ENCODE measurements at places on chromosomes 3 and 15.

DNA sequence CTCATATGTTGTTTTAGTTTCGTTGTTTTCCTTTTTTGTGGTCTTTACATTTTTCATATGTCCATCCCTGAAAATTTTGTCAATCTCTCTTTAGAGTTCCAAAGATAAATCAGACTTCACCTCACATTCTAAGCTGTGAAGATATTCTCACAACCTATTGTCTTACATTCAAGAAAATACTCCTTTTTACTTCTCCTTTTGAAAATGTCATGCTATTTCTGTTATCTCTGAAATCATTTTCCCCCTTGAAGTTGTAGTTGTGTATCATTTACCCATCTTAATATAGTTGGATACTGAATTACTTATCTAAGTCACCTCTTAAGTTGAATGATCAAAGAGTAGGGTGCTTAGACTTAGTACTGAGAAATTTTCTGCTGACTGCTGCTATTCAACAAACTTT, 74.3 kb downstream of the DCUN1D1 start:
- DNase-seq = no peak

DNA sequence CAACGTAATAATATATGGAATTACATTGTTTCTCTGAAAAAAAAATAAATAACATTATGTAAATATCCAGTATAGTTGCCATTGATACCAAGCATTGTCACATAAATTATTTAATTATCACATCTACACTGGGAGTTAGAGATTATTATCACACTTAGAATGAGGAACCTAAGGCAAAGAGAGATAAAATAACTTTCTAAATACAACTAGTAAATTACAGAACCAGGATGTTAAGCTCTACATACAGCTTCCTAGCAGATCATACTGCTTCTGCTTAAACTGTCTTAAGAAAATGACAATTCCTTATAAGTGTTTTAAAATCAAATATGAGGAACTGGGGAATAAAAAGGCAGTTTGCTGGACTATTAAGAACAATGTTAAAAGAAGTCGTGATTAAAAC, 104.5 kb downstream of the NSUN3 start:
- DNase-seq = no peak

DNA sequence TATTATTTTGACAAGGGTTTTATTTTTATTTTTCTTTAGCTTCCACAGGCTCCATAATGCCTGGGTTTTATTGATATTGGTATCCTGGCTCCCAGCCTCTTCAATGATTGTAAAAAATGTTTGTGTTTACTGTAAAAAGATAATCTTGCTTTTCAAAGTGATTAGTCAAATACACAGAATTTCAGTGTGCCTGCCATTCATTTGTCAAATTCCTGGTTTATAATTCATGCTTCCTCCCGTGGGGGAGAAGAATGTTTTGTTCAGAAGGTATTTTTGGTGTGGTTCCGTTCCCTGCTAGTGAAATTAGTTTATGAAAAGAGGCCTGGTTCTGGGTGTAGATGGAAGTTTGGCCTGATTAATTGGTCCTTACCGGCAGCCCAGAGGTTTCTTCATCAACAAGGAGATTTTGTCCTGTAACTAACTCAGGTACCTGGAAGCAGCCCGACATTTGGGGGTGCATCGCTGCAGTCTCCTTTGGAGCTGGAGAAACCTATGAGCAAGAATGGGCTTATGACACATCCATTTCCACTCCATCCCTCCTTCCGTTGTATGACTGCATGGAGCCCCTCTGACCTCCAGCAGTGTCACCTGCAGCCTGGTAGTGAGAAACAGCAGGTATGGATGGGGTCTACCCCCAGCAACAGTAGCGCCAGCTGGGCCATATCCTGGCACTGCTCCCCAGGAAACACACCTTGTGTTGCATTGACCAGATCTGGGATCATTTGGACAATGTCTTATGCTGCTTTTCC, 101.5 kb downstream of the PGPEP1L start:
- DNase-seq = no peak

DNA sequence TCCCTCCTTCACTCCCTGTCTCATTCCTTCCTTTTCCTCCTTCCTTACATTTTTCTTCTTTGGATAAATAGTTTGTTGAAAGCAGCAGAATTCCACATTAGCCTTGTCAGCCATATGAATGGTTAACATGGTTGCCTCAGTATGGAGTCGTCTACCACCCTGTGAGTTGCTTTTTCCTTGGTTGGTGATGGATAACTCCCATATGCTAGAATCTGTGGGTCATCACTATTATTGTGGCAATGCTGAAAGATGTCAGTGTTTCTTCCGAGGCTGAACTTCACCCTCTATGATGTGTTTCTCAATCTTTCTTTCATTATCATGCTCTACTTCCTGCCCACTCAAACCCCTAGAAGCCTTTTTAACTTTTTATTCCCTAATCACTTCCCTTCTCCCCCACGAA, 481.8 kb upstream of the KCNMB2 start:
- DNase-seq = no peak

DNA sequence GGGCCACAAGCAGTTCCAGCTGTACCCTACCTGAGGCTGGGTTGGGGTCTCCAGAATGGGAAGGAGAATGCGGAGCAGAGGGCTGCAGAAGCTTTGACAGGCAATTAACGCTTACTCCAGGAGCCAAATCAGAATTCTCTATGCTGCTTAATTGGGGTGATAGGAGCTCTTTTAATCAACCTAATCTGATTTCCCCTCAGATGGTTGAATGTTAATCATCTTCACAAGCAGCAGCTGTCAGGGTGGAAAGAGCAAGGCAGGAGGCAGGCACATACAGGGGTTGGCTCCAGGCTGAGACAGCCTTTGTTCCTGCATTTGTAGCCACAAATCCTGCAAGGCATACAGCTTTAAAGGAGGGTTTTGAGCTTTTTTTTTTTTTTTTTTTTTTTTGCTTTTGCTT, 2.6 kb downstream of the CILP start:
- DNase-seq = no peak

DNA sequence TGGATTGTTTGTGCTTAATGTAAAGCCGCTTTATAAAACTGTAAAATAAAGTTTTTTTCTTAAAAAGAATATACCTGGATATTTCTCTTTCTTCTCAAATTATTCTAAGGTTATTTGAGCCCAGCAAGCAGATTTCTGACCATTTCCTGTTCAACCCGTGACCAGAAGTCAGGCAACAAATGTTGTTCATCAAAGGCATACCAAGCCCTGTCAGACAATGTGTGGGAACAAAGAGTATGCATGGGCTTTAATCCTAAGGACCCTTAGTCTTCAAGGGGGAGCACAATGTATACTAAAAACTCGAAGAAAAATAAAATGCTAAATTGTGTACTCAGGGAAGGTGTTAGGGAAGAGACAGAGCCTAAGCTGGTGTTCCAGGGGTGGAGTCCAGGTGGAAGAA, 26.6 kb upstream of the PAQR5 start:
- no peak for DNase-seq

GRCh38 chr3:141367038-141367730, 1.1 kb upstream of the ZBTB38 start:
- DNase-seq = no peak

DNA sequence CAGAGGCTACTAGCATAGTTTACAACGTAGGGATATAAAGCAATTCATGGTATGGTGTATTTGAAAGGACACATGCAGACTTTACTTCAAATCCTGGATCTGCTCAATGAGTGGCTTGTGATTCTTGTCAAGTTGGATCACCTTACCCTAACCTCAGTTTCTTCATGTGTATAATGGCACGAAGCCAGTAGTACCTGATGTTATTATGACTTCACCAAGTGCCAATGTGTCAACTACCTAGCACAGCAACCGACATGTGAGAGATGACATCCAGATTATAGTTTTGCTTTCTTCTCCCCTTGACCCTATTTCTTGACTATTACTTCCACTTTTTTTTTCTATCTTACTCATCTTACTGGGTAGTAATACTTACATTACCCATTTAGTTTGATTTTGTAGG, 304.5 kb downstream of the RBMS3 start:
- no peak for DNase-seq

- DNase-seq = no peak
These were observed 478.3 kb upstream of the PPP2R3A start for GRCh38 chr3:135487261-135487660.

GRCh38 chr3:1348547-1348946, 255.7 kb downstream of the CNTN6 start:
- DNase-seq = no peak

GRCh38 chr15:87901926-87902690, 354.4 kb downstream of the NTRK3 start:
- DNase-seq = no peak

GRCh38 chr15:99906793-99907192, 173.6 kb upstream of the LYSMD4 start:
- no peak for DNase-seq

DNA sequence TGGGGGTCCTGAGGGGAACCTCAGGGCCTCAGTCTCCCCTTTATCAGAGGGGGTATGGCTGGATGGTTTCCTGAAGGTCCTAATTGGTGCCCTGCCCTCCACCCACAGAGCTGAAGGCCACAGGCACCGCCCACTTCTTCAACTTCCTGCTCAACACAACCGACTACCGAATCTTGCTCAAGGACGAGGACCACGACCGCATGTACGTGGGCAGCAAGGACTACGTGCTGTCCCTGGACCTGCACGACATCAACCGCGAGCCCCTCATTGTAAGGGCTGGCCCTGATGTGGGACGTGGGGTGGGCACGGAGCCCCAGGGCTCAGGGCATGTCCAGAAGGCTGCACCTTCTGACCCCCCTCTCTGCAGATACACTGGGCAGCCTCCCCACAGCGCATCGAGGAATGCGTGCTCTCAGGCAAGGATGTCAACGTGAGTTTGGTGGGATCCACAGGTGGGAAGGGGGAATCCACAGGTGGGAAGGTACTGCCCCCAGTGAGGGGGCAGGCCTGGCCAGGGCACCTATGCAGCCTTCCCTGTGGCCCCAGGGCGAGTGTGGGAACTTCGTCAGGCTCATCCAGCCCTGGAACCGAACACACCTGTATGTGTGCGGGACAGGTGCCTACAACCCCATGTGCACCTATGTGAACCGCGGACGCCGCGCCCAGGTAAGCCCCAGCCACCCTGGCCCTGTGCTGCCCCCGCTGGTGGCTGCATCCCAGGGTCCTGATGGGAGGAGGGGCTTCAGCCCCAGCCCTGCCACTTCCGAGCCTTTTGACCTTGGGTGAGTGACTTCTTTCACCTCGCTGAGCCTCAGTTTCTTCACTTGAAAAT, 17.5 kb upstream of the GNAT1 start:
- no peak for DNase-seq

DNA sequence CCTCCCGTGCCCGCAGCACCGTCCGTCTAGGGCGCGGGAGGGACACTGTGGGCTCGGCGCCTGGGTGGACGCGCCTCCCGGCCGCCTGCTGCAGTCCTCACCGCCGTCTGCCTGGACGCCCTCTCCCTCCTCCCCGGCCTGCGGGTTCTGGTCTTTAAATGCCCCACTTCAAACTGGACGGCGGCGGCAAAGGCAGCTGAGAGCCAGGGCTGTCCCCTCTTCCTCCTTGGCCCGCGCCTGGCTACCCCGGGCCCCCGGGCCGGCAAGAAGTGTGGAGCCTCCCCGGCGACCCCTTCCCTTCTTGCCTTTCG, 426 bp downstream of the CBLB start:
- DNase-seq = peak; percentile 14

DNA sequence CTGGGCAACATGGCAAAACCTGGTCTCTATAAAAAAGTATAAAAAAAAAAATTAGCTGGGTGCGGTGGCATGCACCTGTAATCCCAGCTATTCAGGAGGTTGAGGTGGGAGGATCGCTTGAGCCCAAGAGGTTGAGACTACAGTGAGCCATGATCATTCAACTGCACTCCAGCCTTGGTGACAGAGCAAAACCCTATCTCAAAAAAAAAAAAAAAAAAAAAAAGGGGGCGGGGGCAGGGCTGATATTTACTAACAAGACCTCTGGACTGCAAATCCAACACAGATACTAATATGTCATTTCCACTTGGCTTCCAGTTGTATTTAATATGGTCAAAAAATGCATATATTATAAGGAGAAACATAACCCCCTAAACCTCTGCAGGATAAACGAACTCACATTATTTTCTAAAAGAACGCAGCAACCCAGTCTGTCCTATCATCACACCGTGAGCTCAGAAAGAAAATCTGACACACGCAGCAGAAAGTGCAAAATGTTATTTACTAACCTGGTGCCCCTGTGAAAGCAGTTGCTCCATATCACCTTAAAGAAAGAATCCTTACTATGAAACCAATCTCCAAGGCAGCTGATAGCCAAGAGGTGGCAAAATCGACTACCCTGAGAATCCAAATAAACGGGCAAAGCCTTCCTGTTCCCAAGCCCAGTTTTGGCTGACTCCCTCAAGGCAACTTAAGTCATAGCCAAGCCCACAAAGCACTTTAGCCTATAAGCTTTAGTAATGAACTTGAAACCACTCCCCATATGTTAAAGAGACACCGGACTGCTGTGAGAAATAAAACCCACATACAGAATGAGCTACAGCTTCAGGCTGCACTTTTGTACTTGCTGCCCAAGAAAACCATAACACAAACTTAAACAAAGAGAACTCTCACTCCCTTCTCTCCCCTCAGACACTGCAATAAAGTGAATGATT, 39.3 kb downstream of the PLD1 start:
- DNase-seq = no peak

DNA sequence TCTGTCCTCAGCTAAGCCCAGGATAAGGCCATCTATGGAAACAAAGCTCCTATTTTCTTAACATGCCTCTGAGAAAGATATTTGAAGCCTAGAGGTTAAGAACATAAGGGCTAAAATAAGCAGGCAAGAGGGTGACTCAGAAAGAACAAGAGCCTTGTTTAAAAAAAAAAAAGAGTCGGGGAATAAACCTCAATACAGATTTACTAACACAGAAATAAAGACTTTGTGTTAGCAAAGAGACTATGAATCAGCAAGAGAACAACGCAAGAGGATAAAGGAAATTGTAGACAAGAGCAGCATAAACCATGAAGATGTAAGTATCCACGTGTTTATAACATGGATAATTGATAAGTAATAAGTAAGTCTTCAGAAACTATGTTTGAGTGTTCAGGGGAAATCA, 36.0 kb downstream of the RAB27A start:
- no peak for DNase-seq

- DNase-seq = no peak
These were observed 101.6 kb upstream of the LPP start for GRCh38 chr3:188052169-188053035.

- no peak for DNase-seq
These were observed 161.2 kb upstream of the NECTIN3 start for GRCh38 chr3:110910346-110910955.

- no peak for DNase-seq
These were observed 311.5 kb upstream of the DCBLD2 start for GRCh38 chr3:99212969-99213368.

DNA sequence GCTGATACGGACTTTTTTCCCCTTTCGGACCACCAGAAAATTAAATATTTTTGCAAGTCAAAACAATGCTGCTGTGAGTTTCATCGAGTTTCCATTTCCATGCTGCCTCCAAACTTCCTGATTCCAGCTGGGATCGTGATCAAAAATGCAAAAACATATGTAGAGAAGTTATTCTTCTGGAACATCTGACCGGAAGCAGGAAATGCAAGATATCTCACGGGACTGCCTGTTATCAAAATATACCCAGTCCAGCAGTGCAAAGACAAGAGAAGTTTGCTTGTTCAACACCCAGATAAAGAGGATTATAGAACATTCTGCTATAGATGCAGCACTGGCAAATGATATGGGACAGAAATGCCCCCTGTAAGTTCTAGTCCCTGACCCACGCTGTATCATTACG, 726.7 kb upstream of the NR2F2 start:
- DNase-seq = no peak

GRCh38 chr15:42220216-42220615, 12.1 kb upstream of the VPS39 start:
- no peak for DNase-seq

Measured in CD4-positive, alpha-beta T cell treated with Interleukin-6 at 100 ng/mL for 8 hours (primary cell).